ENCODE measurements at places on chromosomes 1 and 21.

DNA sequence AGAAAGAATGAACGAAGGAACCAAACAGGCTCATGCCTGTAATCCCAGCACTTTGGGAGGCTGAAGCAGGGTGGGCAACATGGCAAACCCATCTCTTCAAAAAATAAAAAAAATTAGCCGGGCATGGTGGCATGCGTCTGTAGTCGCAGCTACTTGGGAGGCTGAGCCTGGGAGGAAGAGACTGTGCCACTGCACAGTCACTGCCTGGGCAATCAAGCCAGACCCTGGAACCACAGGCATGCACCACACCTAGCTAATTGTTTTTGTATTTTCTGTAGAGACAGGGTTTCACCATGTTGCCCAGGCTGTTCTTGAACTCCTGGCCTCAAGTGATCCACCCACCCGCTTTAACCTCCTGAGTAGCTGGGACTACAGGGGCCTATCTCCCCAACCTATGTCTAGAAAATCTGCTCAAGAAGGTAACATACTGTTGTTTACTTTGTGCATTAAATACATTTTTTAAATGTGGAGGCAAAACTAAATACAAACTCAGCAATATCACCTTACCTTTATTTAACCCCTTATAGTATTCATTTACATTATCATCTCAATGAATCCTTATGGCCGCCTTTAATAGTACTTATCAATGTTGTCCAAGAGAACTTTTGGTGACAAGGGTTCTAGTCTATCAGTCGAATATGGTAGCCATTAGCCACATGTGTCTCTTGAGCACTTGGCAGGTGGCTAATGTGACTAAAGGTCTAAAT, 2.7 kb downstream of the KHDC4 start:
- DNase-seq: no peak

DNA sequence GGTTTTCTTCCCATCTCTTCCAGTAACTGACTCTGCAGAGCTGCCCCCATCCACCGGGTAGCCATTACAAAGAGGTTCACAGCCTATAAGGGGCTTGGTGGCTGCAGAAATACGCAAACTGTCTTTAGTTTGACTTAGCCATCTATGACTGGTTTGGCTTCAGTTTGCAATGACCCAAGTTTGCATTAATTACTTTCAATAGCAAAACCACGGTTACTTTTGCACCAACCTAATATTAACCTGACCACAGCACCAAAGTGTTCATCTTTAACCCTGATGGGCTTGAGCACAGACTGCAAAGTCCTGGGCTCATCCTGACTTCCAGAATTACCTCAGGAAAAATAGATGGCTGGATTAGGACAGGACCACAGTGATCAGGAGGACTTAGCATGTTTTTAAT, 2.2 kb upstream of the HAO2 start:
- no peak for DNase-seq

DNA sequence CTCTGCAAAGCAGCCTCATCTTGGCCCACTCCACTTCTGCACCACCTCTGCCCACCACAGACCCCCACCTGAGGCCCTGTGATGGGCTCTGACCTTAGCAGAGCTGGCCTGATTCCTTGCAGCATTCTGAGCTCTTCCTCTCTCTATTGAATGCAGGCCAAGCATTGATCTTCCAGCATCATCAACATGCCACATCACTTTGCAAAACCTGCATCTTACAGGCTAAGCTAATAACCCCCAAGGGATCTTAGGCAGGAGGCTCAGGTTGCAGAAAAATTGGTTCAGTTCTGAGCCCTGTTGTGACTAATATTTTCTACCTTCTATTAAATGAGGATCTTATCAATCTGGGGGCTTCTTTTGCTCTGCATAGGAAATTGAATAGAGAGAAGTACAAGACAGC, 78.7 kb downstream of the ATP1A1 start:
- no peak for DNase-seq

DNA sequence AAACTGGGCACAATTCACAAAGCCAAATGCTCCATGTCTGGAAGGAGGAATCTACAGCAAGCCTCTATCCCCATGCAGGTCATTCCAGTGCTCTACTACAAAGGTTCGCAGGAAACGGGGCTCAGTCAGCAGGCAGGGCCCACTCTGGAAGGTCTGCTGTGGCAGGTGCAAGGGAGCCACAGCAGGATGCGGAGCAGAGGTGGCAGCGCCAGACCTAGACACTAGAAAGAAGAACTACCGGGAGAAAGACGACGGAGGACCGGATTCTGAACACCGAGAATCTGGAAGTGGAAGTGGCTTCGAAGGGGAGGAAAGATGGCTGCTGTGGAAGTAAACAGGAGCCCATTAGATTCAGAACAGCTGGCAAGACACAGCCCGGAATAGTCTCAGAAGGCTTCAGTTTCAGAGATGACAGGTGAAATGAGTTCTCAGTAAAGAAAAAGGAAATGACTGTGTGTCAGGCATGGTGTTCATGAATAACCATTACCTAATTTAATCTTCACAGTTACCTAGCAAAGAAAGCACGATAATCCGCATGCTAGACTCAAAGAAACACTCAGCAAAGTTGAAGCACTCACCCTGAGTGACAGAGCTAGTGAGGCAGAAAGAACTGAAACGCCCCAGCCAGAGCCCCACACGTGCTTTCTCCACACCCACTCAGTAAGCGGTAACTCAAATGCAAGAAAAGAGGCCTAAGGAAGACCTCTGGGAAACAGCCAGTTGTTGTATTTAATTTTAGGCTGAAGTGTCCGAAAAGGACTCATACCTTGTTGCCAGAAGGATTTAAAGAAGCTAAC, 21.4 kb downstream of the SETD4 start:
- no peak for DNase-seq

- DNase-seq: no peak
Measured at GRCh38 chr1:161190962-161191521, 7.8 kb downstream of the ADAMTS4 start.

DNA sequence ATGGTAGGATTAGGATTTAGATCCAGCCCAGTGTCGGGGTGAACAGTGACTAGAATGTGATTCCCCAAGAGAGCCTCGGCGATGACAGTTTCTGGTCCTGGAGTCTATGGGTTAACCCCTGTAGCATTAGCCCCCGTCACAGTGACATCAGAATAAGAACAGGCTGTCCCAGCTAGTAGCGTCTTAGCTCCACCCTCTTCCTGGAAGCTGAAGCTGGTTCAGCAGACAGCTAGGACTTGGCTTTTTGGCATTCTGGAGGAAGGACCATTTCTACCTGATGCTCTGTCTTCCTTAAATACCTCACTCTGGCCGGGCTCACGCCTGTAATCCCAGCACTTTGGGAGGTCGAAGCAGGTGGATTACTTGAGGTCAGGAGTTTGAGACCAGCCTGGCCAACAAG, 5.0 kb downstream of the NDUFS2 start:
- DNase-seq: no peak

GRCh38 chr1:164443836-164444235, 115.1 kb upstream of the PBX1 start:
- no peak for DNase-seq

- DNase-seq: no peak
Measured at GRCh38 chr1:190633488-190633887, 155.8 kb upstream of the BRINP3 start.

GRCh38 chr1:201185527-201186128, 5.0 kb upstream of the IGFN1 start:
- no peak for DNase-seq

DNA sequence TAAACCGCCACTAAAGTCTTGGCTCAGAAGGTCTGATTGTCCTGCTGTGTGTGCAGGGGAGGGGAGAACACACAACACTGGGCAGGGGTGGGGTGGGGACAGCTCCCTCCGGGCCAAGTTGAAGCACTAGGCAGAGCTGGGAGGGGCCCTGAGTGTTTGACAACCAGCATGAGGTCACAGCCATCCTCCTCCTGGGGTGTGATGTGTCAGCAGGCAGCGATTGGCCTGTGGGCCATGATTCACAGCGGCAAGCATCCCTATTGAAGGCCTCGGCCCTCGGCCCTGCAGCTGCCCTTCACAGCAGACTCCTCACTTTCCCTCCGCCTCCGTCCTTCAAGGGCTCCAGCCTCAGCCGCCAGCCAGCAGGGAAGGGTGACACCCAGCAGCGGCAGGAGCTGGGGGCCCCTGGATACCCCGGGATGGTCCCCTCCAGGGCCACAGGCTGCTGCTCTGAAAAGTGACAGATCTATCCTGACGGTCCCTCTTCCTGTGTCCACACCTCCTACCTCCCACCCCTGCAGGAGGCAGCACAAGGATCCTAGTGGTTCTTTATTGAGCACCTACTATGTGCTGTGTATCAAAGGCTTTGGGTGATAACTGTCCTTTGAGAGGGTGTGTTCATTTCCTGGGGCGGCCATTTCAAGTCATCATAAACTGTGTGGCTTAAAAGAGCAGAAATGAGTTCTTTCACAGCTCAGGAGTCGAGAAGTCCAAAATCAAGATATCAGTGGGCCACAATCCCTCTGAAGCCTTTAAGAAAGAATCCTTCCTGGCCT, 66.0 kb upstream of the SLC25A33 start:
- DNase-seq: no peak

GRCh38 chr1:40783001-40783905, at the start of gene KCNQ4:
KCNQ4 (plus strand) TSS chr1:40783787; CDS start chr1:40784094, 307 bp downstream.
- DNase-seq: no peak

GRCh38 chr1:36070349-36070748, 13.5 kb upstream of the TEKT2 start:
- DNase-seq: no peak

GRCh38 chr1:172863031-172863430, 187.7 kb downstream of the TNFSF18 start:
- no peak for DNase-seq

DNA sequence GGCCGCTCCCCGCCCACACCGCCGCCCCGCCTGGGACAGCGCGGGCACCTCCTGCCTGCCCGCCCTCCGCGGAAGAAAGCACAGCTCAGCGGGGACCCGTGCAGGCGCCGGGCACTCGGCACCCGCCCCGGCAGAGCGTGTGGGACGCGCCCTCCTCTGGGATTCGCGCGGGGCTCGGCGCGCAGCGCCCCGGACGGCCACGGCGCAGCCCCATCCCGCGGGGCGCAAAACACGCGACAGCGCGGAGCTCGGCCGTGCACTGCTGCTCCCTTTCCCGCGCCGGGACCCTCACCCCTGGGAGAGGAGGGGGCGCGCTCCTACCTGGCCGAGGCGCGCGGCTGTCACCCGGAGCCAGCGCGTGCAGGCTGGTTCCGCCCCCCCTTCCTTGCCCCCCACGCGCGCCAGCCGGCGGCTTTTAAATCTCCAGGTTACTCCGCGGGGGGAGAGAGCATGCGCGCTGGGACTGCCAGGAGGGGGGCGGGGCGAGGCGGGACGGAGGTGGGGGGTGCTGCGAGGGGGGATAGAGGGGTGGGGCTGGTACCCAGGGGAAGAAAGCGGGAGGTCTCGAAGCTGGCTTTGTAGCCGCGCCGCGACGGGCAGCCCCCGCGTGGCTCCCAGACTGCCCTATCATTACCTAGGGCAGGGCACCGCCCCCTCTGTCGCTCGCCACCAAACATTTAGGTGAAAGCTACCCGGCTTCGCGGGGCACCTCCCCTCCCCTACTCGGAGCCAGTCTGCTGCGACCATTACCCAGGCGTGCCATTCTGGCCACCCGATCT, at the start of gene SLC45A3:
Gene SLC45A3 (minus strand): TSS at position 437 of the 779 bp plus-strand sequence. CDS start 15,853 bp downstream, outside the sequence.
- DNase-seq: peak; percentile 17

GRCh38 chr1:246750752-246751151, 26.5 kb downstream of the SCCPDH start:
- DNase-seq: no peak

GRCh38 chr1:202974856-202975255, 7.8 kb upstream of the CYB5R1 start:
- no peak for DNase-seq

DNA sequence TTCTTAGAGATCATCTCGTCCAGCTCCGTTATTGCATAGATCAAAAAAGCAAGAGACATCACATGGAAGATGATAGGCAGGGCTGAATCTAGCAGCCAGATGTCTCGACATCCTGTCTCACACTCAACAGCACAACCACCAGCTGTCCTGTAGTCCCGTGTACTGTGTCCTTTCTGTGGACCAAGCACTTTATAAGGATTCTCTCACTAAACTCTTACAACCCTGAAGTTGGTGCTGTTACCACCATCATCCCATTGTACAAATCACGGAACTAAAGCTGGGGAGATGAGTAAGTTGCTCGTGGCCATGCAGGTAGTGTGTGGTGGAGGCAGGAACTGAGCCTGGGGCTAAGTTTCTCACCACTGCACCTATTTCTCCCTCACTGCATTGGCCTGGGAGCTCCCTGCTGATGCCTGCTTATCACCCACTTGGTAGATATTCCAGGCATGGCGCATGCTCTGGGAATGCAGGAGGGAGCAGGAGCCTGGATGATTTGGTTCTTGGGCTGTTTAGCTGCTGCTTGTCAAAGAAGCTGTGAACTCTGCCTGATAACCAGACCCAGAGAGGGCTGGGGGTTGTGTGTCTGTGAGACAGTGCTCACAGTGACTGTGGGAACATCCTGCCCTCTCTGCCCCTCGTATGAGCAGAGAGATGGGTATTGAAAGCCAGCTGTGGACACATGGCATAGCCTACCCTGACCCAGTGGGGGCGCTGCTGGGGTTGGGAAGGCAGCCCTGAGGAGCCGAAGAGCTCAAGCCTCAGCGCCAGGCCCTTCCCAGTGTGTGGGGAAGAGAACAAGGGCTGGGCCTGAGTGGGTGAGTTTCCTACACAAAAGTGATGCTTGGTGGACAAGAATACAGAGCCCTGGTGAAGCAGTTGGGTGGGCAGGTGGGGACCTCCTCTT, 13.6 kb downstream of the PPFIA4 start:
- no peak for DNase-seq

- DNase-seq: no peak
Measured at GRCh38 chr1:40141878-40142535, 19.2 kb upstream of the RLF start.

- no peak for DNase-seq
Measured at GRCh38 chr1:81682490-81682889, 118.2 kb upstream of the ADGRL2 start.

- no peak for DNase-seq
Measured at GRCh38 chr1:6133146-6133895, 46.8 kb downstream of the CHD5 start.

DNA sequence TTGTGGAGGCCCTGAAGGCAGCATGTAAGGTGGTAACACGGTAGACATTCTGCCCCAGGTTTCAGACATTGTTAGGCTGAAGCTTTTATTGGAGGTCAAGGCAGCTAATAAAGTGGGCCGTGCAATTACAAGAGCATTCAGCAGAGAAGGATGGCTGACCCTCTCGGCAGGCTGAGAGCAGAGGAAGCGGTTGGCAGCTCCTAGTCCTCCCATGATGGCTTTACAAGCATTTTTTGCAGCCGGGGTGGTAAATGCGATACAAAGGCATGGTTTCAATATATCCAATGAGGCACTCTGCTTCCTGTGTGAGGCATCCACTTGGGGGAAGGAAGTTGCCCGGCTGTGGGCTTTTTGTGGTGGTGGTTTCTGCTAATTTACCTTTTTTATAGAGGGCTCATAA, 14.6 kb downstream of the KIF26B start:
- no peak for DNase-seq

- no peak for DNase-seq
Measured at GRCh38 chr1:117501281-117501680, 104.6 kb upstream of the TENT5C start.

DNA sequence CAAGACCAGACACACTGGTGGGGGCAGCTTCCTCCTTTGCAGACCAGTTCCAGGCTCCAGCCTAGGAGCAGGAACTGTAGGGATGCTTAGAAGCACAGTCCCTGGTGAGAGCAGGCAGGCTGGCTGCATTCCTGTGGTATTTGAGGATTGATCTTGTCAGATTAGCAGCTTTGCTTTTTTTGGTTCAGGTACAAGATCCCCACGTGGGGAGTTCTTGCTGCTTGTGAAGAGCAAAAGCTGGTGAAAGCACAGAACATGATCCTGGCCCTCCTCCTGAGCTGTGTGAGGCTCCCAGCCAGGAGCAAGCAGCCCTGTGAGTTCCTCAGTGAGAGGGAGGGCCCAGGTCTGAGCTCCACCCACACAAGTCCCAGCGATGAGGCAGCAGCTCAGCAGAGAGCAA, 75.3 kb upstream of the ARTN start:
- no peak for DNase-seq

- no peak for DNase-seq
Measured at GRCh38 chr21:21148514-21148913, 150.3 kb downstream of the NCAM2 start.

Measured in stimulated activated CD8-positive, alpha-beta memory T cell treated with anti-CD3 and anti-CD28 coated beads, Interleukin-4, amount 100 ng/mL, for 1 hour (primary cell).